Large intestine (tissue), 12 donors: ENCODE measurements at places on chromosomes 2 and 18. TPM values are rescaled to one million over a fixed set of nuclear protein-coding genes. Genes with fewer than 3 reads are reported as not detected.

C2orf66 gene
- 0.24 TPM for polyA plus RNA-seq

CD8B gene
- polyA plus RNA-seq = 7.3 TPM

MAP3K19 gene
- 0.01 TPM for polyA plus RNA-seq

DNA sequence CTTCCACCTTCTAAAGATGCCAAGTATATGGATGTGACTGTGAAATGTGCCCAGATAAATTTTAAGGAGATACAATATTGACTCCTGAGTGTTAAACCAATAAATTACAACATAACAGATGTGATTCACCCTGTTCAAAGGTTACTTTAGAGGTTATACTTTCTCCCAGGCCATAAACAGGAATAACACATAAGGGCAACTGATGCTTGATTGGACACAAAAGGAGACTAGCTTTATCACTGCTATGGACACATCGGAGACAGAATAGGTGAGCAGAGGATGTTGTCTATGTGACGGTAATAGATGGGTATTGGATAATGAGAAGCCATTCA is 31.9 kb upstream of the SLC25A52 start:
- H3K4me3 ChIP-seq = no peak overlapping the region
- H3K27ac ChIP-seq = no peak overlapping the region
- peak; percentile 73 for DNase-seq
- no peaks in the 10 kb centered on the region for H3K36me3 ChIP-seq
- H3K4me1 ChIP-seq = peaks cover under 1% of the 10 kb centered on the region

GRCh38 chr2:113276216-113276760 is 2.4 kb downstream of the PAX8 start:
- peaks cover 77% of the 10 kb centered on the region for H3K27me3 ChIP-seq
- H3K27ac ChIP-seq = no peak overlapping the region
- H3K4me3 ChIP-seq = no peak overlapping the region
- no peak for DNase-seq
- H3K4me1 ChIP-seq = peaks cover 19% of the 10 kb centered on the region

- H3K4me3 ChIP-seq = no peak overlapping the region
- H3K36me3 ChIP-seq = peaks cover 44% of the 10 kb centered on the region
- H3K27me3 ChIP-seq = no peaks in the 10 kb centered on the region
- DNase-seq = no peak
- H3K4me1 ChIP-seq = peaks cover 39% of the 10 kb centered on the region
- peak overlapping the region; percentile 42 for H3K27ac ChIP-seq
Observed at GRCh38 chr2:127953849-127954248, 68.1 kb upstream of the AMMECR1L start.
